ENCODE measurements at places on chromosomes 5 and 9. TPM values are rescaled to one million over a fixed set of nuclear protein-coding genes. Genes with fewer than 3 reads are reported as not detected.

MYMK gene
- total RNA-seq = not detected

RABGAP1 gene
- total RNA-seq = 139 TPM

CAPSL gene
- total RNA-seq = not detected

SNX30 gene
- 6.2 TPM for total RNA-seq

PCDH12 gene
- 4.2 TPM for total RNA-seq

DNA sequence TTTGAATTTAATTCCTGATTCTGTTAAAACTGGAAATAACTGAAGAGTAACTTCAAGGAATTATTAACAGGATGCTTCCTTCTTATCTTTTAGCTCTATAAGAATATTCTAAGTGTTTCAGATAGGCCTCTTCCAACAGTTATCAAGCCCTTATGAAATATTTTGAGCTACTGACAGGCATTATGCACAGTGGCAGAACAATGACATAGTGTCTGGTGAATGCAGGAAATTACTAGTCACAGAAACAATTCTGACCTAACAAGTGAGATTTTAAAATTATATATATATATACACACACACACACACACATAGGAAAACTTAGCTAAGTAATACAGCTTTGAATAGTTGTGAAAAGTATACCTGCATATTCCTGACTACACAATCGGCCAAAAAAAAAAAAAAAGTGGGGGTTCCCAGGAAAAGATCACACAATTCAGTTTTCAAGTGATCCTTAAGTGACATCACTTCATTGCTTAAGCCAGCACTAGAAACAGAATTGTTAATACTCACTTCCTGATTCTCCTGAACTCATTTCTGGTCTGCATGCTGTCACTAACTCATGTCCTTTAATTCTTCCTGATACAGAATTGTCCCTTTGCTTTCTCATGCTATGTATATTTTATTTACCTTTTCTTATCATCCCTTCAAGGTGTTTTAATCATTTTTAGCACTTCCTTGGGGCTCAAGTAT, 77.3 kb downstream of the SLC25A46 start:
- ATAC-seq = no peak

- no peak for ATAC-seq
Measured at GRCh38 chr9:83274787-83275186, 211.8 kb upstream of the RASEF start.

KIAA1958 gene
- 8.4 TPM for total RNA-seq

ITK gene
- 3.1 TPM for total RNA-seq

DNA sequence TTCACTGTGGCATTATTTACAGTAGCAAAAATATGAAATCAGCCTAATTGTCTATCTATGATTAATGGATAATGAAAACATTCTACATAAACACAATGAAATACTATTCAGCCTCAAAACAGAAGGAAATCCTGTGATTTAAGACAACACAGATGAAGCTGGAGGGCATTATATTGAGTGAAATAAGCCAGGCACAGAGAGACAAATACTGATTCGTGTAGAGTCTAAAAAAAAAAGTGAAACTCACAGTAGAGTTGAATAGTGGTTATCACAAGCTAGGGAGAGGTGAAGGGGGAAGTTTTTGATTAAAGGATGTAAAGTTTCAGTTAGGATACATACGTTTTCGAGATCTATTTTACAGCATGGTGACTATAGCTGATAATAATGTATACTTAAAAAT, 122.2 kb downstream of the ADAMTS6 start:
- ATAC-seq = no peak

MXD3 gene
- 7.1 TPM for total RNA-seq

Measured in gastroesophageal sphincter (tissue), 4 donors.